ENCODE measurements at places on chromosomes 5 and 9.
A peak's percentile ranks its signal among the peaks of the same experiment; 100 is the strongest.

- DNase-seq, result no peak
Observed at GRCh38 chr9:134888603-134889190, 8.1 kb downstream of the FCN2 start.

DNA sequence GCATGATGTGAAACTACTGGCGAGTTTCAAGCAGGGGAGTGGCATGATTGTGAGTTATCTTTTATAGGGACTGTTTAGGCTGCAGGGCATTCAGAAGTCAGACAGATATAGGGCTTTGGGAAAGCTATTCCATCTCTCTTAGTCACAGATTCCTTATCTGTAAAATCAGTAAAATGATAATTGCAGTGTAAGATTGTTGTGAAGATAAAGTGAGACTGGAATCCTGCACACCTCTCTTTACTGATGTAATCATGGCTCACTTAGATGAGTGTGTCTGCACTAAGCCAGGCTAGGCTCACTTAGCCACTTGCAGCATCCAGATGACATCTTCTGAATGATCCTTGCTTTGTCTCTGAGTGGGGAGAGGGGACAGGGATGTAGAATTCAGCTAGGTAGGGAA, 81.8 kb upstream of the MAMDC2 start:
- DNase-seq, result no peak

DNA sequence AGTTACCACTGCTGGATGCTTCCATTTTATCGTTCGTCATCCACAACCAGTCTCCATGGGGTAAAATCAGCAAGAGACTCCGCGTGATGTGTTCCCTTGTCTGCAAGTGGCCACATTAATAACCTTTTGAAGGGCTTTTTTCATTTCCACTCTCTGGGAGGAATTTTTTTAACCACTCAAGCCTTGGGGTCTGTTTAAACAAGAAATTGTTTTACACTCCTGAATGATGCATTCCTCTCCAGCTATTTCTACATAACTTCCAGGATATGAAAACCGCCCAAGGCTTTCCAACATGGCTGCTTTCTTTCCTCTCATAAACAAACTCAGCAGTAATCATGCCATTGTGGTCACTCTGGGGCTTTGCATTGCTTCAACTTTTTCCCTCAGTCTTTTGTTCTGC, 217.2 kb upstream of the DAPK1 start:
- no peak for DNase-seq

- DNase-seq, result no peak
Observed at GRCh38 chr5:176731506-176732160, 78.7 kb upstream of the UNC5A start.

DNA sequence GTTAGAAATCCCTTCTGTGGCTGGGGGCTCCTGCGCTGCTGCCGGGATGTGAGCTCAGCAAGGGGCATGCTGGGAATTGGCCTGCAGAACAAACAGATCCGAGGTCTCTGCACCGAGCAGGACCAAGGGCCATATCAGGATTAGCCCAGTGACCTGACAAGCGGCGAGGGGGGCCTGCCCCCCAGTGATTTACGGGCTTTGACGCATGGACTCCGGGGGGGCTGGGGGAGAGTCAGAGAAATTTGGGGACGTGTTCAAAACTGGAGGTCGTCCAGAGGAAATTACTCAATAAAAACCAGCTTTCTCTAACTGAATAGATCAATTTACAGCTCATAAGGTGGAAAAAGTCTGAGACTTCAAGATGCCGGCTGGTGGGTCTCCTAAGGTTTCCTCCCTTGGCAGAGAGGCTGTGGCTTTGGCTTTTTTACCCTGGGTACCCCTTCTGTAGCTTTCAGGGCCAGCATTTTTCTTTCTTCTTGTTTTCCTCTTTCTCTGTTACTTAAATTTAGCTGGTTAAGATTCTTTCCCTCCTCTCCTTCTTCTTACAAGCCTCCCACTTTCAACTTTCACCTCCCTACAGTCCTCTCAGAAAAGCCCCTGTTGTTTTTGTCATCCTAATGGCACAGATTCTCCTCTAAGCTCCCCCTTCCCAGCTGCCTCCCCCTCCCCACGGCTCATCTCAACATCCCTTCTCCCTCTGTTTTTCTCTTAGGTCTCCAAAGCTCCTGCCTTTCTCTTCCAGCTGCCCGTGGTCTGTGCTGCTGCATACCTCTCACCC, 551.0 kb downstream of the CCDC171 start:
- no peak for DNase-seq

DNA sequence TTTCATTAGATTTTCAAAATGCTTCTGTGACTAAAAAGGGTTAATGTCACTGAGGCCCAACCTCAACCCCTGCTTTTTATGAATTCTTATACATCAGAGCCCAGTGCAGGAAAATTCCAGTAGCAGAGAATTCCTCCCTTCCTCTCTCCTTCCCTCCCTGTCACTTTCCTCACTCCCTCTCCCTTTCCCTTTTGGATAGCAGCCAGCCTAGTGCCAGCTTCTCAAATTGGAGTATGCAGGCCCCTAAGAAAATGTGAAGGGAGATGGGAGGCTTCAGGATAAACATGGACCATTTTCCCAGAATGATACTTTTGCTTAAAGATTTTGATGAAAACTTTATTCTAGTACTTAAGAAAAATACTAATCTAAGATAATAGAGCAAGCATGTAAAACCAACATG, 507.4 kb downstream of the KDM4C start:
- peak; percentile 62 for DNase-seq

DNA sequence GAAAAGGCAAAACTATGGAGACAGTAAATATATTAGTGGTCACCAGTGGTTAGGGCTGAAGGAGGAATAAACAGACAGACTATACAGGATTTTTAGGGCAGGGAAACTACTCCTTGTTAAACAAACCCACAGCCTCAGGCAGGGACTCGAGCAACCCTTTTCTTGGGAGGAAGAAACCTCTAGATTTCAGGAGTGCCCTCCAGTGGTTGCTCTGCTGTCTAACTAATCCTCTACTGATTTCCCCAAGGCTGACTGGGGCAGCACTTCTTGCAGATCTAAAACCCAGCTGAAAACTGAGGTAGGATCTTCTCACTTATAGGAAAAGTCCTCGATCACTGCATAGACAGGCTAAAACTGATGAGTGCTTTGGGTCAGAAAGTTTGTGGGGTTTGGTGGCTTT, 176.8 kb downstream of the ISOC1 start:
- DNase-seq, result no peak

DNA sequence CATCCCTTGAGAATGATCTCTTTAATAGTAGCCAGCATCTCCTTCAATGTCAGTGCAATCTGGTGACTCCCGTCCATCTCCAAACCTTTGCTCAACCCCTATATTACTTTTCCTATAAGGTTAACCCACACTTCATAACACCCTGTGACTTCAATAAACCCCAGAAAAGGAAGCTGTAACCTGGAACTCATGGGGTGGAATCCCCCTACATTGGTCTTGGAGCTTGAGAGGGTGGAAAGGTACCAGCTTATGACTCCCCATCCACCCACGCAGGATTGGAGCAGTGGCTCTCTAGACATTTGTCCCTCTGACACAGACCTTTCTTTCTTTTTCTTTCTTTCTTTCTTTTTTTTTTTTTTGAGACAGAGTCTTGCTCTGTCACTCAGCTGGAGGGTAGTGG, 54.7 kb upstream of the ZFR start:
- DNase-seq, result no peak

- no peak for DNase-seq
Observed at GRCh38 chr9:73239570-73240265, 88.1 kb downstream of the ANXA1 start.

DNA sequence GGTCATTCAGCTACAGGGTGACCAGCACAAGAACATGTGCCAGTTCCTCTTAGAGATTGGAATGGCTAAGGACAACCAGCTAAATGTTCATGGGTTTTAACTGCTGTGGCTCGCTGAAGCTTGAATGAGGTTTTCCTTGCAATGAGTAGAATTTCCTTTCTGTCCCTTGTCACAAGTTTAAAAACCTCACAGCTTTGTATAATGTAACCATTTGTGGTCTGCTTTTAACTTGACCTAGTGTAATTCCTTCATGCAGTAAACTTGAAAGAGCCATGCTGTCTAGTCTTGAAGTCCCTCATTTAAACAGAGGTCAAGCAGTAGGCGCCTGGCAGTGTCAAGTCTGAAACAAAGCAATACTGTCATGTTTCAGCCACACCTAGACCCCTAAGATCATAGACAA, 181.3 kb upstream of the DMRT1 start:
- DNase-seq, result no peak

GRCh38 chr9:82022121-82022520, 33.5 kb downstream of the SPATA31D1 start:
- DNase-seq, result no peak

DNA sequence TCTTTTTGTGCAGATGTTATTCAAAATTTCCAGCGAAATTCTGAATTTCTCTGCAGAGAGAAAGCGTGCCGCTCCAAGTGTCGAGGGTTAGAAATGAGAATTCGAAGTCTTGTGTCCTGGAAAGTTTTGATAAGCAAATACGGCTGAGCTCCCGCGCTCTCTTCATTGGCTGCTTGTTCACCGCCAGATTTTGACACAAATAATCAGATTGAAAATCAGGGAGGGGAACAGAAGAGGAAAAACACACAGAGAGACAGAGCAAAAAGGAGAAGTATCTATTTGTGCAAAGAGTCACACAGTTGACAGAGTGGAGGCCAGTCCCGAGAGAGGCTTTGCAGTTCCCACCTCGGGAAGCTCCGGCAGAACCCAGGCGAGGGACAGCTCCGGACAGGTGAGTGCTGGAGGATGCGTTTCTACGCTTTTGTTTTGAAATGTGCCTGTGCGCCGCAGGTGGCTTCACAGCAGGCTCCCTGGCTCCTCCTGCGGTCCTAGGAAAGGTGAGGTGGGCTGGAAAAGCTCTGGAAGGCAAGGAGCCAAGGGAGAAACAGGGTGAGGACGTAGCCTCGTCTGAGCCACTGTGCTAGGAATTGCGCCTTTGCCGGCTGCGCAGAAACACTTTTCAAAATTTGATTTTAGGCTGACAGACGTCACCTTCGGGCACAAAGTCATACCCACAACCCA, at the start of gene GFI1B:
TSS of gene GFI1B (plus strand) at position 244 of the 681 bp plus-strand sequence. CDS start 7,985 bp downstream, outside the sequence.
- no peak for DNase-seq

GRCh38 chr9:134892820-134893420, 12.3 kb downstream of the FCN2 start:
- no peak for DNase-seq

DNA sequence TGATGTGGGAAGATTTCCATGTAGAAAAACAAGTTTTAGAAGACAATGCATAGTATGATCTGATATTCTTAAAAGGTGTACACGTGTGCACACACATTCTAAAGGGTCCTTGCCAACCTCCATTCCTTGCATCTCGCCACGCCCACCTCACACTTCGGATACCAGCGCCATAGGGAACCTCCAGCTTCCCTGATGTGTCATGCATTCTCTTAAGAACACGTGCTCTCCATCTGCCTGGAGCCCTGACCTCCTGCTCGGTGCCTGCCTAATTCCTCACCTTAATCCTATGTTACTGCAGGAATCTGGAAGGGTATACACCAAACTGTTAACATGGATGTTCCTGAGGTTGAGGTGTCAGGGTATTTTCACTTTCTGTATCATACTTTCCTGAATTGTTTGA, 63.1 kb downstream of the PTCD2 start:
- no peak for DNase-seq

- DNase-seq, result no peak
Observed at GRCh38 chr9:77175151-77175550, 2.2 kb upstream of the VPS13A start.

DNA sequence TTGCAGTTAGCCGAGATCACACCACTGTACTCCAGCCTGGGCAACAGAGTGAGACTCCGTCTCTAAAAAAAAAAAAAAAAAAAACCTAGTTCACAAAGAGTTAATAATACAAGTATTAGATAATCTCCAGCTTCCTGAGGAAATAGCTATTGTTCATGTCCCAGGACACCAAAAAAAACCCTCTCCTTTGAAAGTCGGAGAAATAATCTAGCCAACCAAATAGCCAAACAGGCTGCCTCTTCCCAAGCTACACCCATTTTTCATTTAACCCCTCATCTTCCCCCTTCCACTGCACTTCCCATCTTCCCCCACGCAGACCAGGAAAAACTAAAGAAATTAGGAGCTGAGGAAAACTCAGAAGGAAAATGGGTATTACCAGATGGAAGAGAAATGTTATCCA, 23.6 kb downstream of the CNOT8 start:
- DNase-seq, result no peak

GRCh38 chr9:131273146-131273855, 3.0 kb downstream of the FAM78A start:
- no peak for DNase-seq

DNA sequence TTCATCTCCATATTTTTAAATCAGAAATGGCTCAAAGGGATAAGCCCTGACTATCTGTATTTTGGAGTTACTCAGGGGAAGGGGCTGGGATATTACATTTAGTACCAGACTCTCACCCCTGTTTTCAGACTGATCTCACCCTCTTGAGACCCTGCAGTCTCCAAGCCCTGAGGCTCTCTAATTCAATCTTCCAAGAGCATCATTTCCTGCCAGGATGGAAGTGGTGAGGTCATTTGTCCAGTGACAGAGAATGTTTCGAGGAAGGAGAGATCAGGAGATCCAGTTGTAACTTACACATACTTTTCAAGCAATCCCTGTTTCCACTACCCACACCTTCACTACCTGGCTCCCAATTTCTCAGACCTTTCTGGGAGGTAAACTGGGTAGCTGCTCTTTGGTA, 295.5 kb upstream of the EFNA5 start:
- no peak for DNase-seq

GRCh38 chr5:137561608-137562007, 62.5 kb upstream of the SPOCK1 start:
- no peak for DNase-seq

GRCh38 chr9:137455359-137455991, 3.7 kb downstream of the NSMF start:
- no peak for DNase-seq

DNA sequence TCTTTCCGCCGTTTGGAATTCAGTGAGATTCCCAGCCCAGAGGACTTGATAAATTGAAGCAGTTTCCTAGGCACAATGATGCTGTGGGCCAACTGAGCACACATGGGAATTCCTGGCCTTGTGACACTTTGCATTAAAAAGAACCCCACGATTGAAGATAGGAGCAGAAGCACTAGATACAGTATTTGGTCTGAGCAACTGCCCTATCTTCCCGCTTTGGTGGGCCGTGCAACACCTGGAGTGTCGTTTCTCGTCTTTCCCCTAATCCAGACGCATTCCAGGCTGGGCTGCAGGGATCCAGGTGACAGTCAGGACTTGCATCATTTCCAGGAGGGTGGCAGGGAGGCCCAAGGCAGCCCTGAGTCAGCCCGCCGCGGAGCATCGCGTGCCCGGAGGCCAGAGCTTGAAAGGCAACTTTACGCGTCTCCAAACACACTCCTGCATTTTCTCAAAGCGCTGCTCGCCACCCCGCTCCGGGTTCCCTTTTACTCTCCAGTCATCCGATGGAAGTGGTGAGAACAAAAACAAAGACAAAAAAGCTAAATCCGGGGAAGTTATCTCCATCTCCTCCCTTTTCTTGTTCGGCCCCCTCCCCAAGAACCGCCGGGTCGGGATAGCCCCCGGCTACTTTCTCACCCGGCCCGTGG, 753 bp upstream of the STC2 start:
- no peak for DNase-seq

- no peak for DNase-seq
Observed at GRCh38 chr5:123454259-123454911, 31.2 kb upstream of the CEP120 start.

GRCh38 chr5:6716629-6717149, 3.5 kb downstream of the TENT4A start:
- DNase-seq, result no peak

Measured in NCI-H1092 treated with DMSO at 0.1 percent for 48 hours (cell line).